ENCODE measurements at places on chromosomes 6 and 20.

- no peak for DNase-seq
Observed at GRCh38 chr6:10407018-10407673, 7.7 kb downstream of the TFAP2A start.

GRCh38 chr20:17835240-17835933, 133.2 kb downstream of the SNX5 start:
- DNase-seq, result no peak

DNA sequence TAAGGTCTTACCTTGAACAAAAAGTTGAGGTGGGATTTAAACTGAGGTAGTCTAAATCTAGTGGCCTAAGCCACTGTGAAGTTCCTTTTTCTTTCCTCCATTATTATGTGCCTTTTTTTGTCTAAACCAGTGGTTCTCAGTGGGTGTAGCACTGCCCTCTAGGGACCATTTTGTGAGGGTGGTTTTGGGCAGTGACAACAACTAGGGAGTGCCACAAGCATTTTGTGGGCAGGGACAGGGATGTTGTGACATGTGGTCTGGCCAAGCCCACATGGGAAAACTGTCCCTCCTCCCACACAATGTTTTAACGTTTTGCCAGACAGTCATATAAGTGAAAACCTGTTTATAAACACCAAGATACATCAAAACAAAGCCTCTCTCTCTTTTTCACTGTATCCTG, 899.4 kb upstream of the FLRT3 start:
- DNase-seq, result no peak

DNA sequence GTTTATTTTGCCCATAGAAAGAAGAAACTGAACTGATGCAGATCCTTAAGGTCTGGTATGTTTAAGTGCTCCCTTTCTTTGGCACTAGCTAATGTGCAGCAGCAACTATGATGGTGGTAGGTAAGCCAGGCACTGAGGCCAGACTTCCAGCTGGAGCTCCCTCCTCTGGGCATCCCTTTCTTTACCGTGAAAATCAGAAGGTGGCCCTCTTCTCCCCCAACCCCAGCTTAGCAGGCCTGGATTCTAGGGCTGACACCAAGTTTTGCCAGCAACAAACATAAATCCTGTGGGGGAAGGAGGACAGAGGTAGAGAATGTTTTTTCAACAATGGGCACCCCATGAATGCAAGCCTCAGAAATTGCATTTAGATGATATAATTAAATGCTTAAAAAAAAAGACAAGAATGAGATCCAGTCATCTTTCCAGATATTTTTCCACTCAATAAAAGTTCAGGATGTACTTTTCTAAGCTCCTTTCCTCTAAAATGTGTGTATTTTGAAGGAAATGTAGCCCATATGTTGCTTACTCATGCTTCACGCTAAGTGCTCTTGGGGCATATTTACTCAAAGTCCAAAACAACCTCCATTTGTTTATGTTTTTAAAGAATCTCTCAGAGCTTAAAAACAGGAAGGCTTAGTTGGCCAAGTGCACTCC, 123.9 kb upstream of the NXT1 start:
- DNase-seq, result no peak

- no peak for DNase-seq
Observed at GRCh38 chr6:36915599-36915998, 29.8 kb downstream of the C6orf89 start.

DNA sequence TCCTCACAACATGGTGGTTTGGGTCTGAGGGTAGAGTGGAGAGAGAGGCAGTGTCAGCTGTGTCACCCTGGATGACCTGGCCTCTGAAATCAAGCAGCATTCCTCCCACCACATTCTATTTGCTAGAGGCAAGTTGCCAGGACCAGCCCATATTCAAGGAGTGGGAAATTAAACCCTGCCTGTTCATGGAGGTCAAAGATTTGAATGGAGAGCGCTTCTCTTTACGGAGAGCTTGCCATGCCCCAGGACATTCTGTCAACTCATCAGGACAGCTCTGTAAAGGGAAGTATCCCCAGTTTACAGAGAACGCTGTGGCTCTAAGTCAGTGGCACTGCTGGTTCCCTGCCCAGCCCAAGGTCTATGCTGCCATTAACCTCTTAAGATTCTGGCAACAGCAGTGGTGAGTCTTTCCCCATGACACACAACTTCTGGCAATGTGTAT, 90.0 kb upstream of the INSM1 start:
- no peak for DNase-seq

GRCh38 chr6:93954584-93954983, 535.2 kb upstream of the EPHA7 start:
- DNase-seq, result no peak

- no peak for DNase-seq
Observed at GRCh38 chr20:61724376-61724775, 341.3 kb downstream of the TAF4 start.

DNA sequence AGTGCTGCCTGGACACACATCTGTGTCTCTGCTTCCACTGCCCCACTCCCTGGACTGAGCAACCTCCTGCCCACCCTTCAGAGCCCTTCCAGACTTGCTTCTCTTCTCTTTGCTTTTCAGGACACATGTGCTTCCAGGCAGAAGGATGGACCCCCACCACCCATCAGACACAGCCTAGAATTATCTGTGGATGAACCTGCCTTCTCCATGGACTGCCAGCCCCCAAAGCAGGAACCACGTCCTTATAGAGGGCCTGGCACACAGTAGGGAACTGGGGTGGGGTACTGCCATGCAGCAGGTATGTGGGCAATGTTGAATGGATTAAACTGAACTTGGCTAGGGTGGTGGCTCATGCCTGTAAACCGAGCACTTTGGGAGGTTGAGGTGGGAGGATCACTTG, 3.6 kb downstream of the KIAA1755 start:
- DNase-seq, result no peak

DNA sequence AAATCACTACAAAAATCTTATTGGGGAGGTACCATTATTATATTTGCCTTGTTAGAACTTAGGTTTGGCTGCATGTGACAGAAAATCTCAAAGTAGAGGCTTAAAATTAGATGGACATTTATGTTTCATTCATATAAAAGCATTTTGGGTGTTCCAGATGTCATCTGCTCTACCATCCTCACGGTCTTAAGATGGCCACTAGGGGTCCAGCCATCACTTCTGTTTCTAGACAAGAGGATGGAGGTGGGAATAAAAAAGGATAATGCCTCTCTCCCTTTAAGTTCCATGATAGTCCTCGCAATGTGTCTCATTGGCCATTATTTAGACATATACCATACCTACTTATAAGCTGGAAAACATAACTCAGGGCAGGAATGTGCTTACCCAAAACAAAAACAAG, 929.5 kb downstream of the KIF16B start:
- DNase-seq, result no peak

GRCh38 chr20:25247518-25247955, 348 bp upstream of the PYGB start:
- DNase-seq, result no peak

- no peak for DNase-seq
Observed at GRCh38 chr6:115948751-115949150, 111.9 kb downstream of the FRK start.

DNA sequence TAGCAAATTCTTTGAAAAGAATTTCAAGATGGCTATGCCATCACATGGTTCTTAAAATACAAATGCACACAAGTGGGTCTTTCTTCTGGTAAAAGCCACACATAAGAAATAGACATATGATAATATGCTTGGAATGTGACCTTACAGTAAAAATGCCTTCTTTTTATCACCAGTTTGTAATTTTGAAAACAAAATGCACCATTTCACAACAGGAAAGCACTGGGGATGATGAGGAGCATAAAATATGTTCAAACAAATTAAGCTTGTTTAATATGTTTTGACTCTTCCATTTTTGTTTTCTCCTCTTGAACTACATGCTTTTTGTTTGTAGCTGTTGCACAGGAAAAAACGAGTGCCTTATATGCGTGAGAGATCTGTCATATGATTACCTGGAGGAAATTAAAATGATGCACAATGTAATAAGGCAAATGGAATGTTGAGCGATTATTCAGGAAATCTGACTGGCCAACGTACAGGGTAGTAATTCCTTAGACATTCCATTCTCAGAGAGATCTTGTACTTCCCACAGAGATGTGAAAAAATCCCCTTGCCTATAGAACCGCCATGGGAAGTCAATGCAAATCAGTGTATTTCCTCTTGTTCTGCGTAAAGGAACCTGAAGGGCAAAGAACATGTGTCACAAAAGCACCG, 911.6 kb downstream of the TFAP2A start:
- DNase-seq, result no peak

- DNase-seq, result no peak
Observed at GRCh38 chr20:51696304-51697071, 71.7 kb downstream of the ATP9A start.

GRCh38 chr6:136351518-136352110, 62.0 kb upstream of the BCLAF1 start:
- DNase-seq, result no peak

- no peak for DNase-seq
Observed at GRCh38 chr6:139494376-139494990, 120.0 kb upstream of the CITED2 start.

DNA sequence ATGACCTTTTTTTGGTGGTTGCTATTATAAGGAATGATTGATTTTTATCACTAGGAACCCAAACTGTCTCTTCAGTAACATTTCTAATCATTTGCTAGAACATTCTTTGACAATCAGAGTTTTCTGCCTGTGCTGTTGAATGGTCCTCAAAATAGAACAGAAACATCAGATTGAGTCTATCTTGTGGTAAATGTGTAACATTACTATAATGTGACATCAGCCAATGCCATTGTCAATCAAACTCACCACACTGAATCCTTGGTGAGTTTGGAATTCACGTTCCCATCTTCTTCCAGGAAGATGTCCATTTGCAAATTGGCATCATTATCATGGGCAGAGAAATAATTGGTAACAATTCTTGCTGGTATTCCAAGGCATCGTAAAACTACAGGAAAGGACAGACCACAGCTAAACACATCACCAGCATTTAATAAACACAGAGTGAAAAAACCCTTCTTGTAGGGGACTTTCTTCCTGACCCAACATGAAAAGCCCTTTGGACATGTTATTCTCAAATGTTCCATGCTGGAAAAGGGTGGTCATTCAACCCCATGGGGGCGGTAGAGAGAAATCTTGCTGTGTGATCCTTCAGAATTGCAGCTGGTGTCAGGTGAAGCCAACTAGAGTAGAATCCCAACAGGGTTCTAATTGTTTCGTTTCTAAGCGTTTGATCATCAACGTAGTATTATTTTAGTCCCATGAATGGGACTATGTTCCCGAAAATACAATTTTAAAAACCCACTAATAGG, 98.5 kb downstream of the F13A1 start:
- no peak for DNase-seq

GRCh38 chr6:35078226-35078850, 62.8 kb downstream of the TCP11 start:
- DNase-seq, result no peak

DNA sequence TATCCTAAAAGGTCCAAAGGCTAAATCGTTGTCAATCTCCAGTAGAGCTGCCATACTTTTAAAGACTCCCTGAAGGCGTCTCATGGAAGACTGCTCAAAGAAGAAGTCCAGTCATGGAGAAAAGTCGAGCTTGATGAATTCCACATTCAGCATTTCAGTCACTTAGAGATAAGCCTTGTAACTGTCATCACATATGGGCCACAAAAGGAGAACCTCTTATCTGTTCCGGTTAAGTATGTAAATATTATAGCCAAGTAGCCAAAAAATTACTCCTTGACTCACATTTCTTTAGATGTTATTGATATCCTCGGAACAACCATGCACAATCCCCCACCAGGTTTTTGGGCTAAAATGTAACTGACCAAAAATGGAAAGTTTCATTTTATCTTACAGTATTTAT, 9.8 kb upstream of the CNKSR3 start:
- no peak for DNase-seq

DNA sequence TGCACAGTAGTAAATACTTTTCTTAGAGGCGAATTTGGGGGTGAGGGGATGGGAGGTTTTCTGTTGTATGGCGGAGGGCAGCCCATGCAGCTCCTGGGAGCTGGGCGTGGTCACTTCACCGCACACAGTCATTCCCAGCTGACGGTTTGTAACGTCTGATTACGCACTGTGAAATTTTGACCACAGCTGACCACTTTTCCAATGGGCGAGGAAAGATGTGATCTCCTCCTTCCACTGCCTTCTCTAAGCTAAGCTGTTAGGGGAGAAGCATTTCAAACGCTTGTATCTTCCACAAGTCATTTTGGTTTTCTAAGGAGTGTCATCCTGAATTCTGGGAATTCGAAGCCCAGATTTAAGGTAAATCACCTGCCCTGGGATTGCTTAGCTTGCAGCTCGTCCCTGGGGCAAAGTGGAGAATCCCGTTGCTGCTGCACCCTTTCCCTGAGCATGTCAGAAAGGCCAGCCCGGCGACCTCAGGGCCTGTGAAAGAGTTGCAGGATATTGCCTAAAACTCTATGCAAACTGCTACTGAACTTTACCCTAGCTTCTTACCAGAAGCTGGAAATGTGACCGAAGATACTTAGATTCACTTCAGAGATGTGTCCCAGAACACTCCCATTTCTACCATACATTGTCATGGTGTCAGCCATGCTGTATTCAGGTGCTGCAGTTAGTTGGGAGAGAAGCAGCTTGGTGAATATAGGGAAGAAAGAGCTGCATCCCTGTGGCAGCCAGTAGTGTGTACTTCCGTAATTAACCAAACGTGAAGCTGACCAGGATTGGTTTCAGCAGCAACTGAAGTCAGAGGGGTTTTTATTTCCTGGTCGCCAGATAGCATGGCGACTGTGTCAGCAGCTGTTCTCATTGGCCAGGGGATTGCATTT, 58.9 kb downstream of the RREB1 start:
- DNase-seq, result no peak

GRCh38 chr6:17884498-17885478, 102.6 kb downstream of the KIF13A start:
- no peak for DNase-seq

- peak; percentile 52 for DNase-seq
Observed at GRCh38 chr6:111737065-111737521, 131.4 kb upstream of the TRAF3IP2 start.

GRCh38 chr6:14824060-14824459, 421.8 kb upstream of the JARID2 start:
- no peak for DNase-seq

DNA sequence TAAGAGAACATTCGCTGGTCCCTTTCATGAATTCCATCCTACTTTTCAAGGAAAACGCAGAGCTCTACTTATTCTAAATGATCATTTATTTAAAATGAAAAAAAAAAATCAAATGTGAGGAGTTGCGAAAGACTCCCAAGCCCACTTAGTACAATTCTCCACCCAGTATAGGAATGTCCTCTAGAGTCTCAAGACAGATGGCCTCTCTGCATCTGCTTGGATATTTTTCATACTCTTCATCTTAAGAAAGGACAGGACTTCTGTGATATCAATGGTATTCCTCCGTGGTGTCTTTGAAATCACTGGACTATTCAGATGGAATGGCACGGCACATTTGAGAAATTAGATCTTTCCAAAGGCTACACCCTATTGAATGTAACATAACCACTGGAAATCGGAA, 107.1 kb downstream of the PTPRK start:
- DNase-seq, result no peak

- no peak for DNase-seq
Observed at GRCh38 chr20:10476319-10476724, 41.2 kb downstream of the SLX4IP start.

- DNase-seq, result no peak
Observed at GRCh38 chr6:143476545-143476944, 25.9 kb downstream of the PEX3 start.

Measured in effector memory CD4-positive, alpha-beta T cell (primary cell).